Activated CD8-positive, alpha-beta T cell treated with anti-CD3 and anti-CD28 coated beads, Interleukin-2, amount 10 ng/mL, durations not matched to agents 7 days and 5 days (primary cell): ENCODE measurements at places on chromosomes 5 and 9. TPM values are rescaled to one million over a fixed set of nuclear protein-coding genes. Genes with fewer than 3 reads are reported as not detected.

Gene SPATA31A7
- not detected for total RNA-seq

DNA sequence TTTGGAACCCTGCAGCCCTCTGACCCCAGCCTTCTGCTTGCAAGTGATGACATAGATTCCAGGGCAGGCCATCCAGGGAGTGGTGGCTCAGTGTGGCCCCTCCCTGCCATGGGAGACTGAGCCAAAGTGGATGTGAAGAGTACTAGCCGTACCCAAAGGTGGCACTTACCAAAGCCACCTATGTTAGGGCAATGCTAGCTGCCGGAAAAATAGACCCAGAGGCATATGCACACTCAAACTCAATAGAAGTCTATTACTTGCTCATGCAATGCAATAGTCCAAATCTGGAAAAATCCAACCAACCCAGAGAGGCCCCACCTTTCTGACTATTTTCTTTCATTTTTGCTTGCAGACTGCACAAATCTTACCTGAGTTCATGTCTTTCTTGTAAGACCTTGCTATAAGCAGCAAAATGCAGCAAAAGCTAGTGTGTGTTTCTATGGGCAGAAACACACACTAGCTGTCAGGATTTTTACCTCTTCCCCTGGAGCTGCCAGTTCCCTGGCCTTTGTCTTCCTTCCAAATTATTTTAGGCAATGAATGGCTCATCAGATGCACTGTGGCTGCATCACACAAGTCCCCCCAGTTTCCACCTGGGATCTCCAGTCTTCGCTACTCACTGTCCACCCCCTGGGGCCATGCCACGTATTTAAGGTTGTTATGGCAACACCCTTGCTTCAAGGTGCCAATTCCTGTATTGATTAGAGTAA lies 74.0 kb downstream of the HRH2 start:
- DNase-seq: no peak

DNA sequence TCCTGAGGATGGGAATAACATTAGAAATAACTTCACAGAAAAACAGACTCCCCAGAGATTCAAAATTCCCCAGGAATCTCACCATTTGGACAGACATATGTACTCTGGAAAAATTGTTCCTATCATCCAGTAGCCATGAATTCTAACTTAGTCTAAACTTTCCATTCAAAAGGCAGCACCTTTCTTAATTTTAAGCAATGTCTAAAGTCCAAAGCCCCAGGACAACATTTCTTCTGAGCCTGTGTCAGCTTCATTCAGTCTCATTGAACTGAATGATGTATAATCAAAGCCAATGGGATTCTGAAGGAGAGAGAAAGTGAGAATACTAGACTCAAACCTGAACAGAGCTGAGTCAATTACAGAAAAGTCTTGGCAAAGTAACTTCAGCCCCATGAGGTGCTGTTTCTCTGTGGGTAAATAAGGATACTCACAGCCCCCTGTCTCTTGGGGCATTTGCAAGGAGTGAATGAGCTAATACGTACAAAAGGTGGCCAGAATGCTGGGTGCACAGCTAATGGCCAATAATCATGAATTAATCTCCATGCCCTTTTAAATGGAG lies 140.6 kb downstream of the SEMA5A start:
- no peak for DNase-seq

- DNase-seq: no peak
Observed at GRCh38 chr9:77983320-77983662, 48.3 kb downstream of the GNAQ start.

GRCh38 chr5:116507051-116507537 lies 67.5 kb downstream of the SEMA6A start:
- no peak for DNase-seq

DNA sequence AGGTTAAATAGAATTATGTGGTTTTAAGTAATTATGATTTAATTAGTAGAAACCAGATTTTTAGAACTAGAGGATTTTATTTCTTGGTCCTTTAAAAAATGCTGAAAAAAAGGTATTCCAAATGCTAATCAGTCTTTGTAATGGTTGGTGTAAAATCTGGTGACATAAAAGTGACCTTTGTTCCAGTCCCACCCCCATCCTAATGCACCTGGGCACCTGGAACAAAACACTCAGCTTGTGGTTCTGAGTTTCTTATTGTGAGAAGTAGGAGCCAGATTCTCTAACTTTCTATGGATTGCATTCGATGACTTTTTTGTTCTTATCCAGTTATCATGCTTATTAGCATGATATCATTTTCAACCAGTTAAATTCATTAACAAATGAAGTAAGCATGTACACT lies 115.1 kb upstream of the CTNND2 start:
- DNase-seq: no peak

GRCh38 chr5:97838214-97838613 lies 655.2 kb upstream of the RIOK2 start:
- no peak for DNase-seq

DNA sequence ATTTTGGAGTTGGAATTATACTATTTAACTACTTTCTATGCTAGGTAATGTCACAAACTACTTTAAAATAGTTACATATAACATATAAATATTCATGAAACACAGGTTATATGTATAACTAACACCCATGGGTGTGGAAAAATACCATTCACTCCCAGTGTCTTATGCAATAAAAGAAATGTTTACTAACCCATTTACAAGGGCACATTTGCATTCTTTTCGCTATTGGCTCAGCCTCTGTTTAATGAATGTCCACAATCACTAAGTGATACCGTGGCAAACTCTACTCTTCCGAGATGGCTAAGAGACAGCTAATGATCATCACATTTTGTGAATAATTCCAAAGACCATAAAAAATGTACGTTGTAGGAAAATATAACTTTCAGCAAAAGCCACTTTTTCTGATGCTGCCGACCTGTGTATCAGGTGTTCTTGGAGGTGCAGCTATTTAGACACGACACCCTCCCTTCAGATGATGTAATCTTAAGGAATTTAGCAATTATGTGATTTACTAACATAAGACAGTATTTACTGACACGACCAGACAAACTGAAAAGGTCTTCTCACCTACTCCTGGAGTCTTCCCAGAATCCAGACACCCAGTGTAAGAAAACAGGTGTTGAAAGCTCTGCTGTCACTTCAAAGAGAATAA lies 121.7 kb upstream of the FAM120A start:
- no peak for DNase-seq

DNA sequence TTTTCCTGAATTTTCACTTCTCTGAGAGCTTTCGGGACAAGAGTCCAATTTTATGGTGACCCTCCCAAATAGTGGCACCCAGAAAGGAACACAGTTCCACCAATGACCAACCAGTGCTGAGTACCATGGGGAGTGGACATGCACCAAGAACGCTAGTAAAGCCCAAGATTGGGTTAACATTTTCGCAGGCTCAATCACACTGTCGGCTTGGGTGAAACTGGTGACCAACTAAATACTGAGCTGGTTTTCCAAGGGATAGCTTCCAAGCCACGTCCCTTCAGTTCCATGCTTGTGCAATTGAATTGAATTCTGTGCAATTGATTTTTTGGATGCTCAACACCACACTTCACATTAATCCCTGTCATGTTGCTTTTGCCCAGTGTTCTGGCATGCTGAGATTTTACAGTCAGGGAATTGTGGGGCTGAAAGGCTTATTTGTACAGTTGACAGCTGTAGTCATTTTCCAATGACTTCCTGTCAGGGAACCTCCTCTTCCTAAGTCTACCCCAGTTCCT lies 37.6 kb upstream of the TRMT10B start:
- DNase-seq: no peak

GRCh38 chr9:15401266-15401665 lies 21.4 kb upstream of the SNAPC3 start:
- DNase-seq: no peak

Gene EXOC3
- total RNA-seq: 62.3 TPM

DNA sequence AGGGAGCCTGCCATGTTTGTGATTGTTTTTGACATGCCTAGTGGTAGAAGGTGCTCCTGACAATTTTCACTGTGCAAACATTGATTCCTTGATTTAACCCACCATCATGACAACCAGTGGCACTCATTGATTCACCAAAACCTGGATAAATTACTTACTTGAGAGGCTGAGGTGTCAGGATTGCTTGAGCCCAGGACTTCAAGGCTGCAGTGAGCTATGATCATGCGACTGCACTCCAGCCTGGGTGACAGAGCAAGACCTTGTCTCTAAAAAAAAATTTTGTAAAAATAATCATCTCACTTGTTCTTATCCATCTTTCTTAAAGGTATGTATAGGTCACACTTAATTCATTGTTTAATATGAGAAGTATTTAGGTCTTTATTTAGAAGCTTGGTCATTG lies 401.3 kb downstream of the ARRDC3 start:
- DNase-seq: no peak

Gene ZNF484
- 9.5 TPM for total RNA-seq

GRCh38 chr5:124056991-124057723 lies 545.2 kb downstream of the CSNK1G3 start:
- no peak for DNase-seq

- DNase-seq: no peak
Observed at GRCh38 chr9:112750764-112751055, 150 bp downstream of the SNX30 start.

DNA sequence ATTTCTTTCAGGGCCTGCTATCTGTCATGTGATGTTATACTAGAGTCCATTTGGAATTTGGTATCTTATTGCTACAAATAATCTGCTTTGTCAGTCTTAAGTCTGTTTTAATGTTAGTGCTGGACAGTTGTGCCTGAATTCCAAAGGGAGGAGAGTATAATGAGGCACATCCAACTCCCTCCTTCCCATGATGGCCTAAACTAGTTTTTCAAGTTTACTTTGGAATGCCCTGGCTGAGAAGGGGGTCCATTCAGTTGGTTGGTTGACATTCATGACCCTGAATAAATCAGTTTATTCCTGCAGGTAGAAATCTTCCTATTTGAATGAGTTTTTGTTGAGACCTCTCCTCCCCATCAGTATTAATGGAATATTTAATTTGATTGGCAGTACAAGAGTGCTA lies 9.4 kb upstream of the LRRTM2 start:
- DNase-seq: no peak

Gene TMEM215
- total RNA-seq: not detected

GRCh38 chr9:97276310-97276852 lies 31.1 kb upstream of the CCDC180 start:
- DNase-seq: no peak

Gene F2R
- 7.5 TPM for total RNA-seq

Gene UGCG
- 25.4 TPM for total RNA-seq

DNA sequence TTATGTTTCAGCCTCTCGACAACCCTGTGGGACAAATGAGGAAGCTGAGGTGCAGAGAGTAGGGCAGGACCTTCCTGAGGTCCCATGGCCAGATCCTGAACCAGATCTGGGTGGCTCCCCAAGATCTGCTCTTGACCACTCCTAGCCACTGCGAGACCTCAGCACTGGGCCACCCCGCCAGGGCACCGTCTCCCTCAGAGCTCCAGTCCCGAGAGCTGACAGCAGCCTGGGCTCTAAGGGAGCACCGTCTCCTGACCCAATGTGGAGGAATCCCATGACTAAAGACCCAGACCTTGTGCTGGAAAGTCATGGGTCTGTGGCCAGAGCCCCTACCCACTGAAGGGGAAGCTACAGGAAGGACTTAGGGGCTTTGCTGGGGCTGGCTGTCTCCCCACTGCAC lies 4.5 kb upstream of the LMX1B start:
- DNase-seq: no peak

DNA sequence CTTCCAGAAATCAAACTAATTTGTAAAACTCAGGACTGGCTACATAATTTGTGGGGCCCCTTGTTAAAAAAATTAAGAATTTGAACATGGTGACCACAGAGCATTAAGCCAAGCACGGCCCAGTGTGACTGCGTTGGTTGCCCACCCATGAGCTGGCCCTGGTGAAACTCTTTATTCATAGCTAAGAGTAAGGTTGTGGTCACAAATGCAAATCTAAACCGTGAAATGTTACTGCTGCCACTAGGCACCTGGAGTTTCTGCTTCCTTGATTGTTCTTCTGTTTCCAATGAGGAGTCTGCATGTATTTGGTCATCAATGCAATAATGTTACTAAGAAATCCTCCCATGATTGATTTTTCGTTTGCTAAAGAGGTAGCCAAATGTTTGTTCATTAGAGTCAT lies 4.2 kb downstream of the GCNT1 start:
- no peak for DNase-seq

GRCh38 chr9:125444956-125445506 lies 183.4 kb downstream of the GAPVD1 start:
- DNase-seq: no peak

Gene AGXT2
- not detected for total RNA-seq

Gene MEF2C
- total RNA-seq: 0.53 TPM

Gene NMUR2
- not detected for total RNA-seq

DNA sequence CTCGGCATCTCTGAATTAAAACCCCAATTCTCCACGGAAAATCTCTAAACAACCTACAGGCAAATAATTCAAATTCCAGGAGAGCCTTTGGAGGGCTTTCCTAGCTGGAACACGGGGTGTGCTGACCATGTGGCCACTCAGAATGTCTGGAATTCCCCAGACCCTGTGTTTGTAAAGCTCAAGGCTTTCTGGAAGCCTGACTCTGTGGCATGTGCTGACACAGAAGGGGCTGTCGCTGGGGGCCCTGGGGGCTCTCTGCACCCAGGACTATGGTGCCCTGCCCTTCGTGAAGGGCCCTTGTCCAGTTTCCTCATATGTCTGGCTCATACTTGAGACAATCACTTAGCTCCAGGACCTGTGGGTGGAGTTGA lies 29.0 kb upstream of the BOD1 start:
- DNase-seq: no peak

Gene SMIM33
- 0.65 TPM for total RNA-seq

DNA sequence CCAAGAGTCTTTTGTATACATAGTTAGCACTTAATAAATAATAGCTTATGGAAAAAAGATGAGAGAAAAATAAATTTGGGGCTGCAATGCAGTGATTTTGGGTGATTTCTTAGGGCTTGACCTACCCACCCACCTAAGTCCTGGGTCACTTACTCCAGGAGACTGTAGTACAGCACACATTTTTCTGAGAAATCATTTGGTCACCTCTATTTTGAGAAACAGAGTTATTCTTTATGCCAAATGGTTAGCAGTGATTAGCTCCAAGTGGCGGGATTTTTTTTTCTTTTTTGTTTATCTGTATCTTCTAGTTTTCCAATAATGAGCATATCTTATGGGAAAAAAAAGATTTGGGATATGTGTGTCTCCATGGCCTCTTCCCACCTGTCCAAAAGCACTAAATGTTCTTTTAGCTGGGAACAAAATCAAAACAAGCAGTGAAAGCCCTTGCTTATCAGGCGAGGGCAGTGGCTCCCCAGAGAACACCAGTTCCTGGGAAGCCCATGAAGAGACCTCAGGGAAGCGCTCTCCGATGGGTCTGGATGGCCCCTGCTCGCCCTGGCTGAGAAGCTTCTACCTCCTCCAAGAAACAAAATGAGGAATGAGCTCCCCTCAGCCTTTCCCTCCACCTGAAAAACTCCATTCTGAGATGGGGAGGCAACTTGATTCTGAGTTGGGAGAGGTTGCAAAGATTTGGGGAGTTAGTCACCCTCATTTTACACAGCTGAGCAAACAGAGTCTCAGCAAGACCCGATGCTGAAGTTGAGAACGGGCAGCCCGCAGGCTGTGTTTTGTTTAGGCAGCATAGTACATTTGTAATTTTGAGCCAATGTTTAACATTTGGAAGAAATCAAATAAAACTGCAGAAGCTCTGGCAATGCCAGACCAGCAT lies 69.9 kb downstream of the CYFIP2 start:
- DNase-seq: no peak

Gene TOR4A
- 6.6 TPM for total RNA-seq

Gene PDE8B
- not detected for total RNA-seq
